Activated CD4-positive, alpha-beta T cell treated with anti-CD3 and anti-CD28 coated beads, Interleukin-2, amount 10 ng/mL, durations not matched to agents 7 days and 5 days (primary cell): ENCODE measurements at places on chromosomes 6 and 20. TPM values are rescaled to one million over a fixed set of nuclear protein-coding genes. Genes with fewer than 3 reads are reported as not detected.

GRCh38 chr20:41223112-41223511, 85.8 kb downstream of the PLCG1 start:
- DNase-seq = no peak
- no peak overlapping the region for H3K4me3 ChIP-seq
- peaks cover 1% of the 10 kb centered on the region for H3K4me1 ChIP-seq
- no peak overlapping the region for H3K27ac ChIP-seq
- H3K36me3 ChIP-seq = no peaks in the 10 kb centered on the region
- no peaks in the 10 kb centered on the region for H3K27me3 ChIP-seq

GRCh38 chr6:120894077-120894476, 440.2 kb downstream of the TBC1D32 start:
- H3K4me3 ChIP-seq = no peak overlapping the region
- H3K4me1 ChIP-seq = no peaks in the 10 kb centered on the region
- H3K27ac ChIP-seq = no peak overlapping the region
- H3K36me3 ChIP-seq = no peaks in the 10 kb centered on the region
- no peak for DNase-seq

- H3K4me3 ChIP-seq = no peak overlapping the region
- no peaks in the 10 kb centered on the region for H3K36me3 ChIP-seq
- DNase-seq = no peak
- no peaks in the 10 kb centered on the region for H3K4me1 ChIP-seq
- no peaks in the 10 kb centered on the region for H3K27me3 ChIP-seq
Observed at GRCh38 chr6:43968110-43968965, 158.9 kb downstream of the MRPL14 start.

GRCh38 chr20:50635676-50636600, 55.4 kb downstream of the RIPOR3 start:
- no peak overlapping the region for H3K4me3 ChIP-seq
- H3K36me3 ChIP-seq = no peaks in the 10 kb centered on the region
- no peak overlapping the region for H3K27ac ChIP-seq
- DNase-seq = peak; percentile 54

GRCh38 chr6:15953152-15953880, 175.6 kb upstream of the MYLIP start:
- no peaks in the 10 kb centered on the region for H3K36me3 ChIP-seq
- H3K27ac ChIP-seq = no peak overlapping the region
- H3K27me3 ChIP-seq = no peaks in the 10 kb centered on the region

- H3K4me3 ChIP-seq = no peak overlapping the region
- no peaks in the 10 kb centered on the region for H3K36me3 ChIP-seq
- no peak overlapping the region for H3K27ac ChIP-seq
- H3K27me3 ChIP-seq = no peaks in the 10 kb centered on the region
Observed at GRCh38 chr6:150788089-150788488, 77.4 kb upstream of the MTHFD1L start.

GRCh38 chr6:129946439-129947140, 71.8 kb upstream of the L3MBTL3 start:
- peaks cover 8% of the 10 kb centered on the region for H3K27me3 ChIP-seq
- no peaks in the 10 kb centered on the region for H3K36me3 ChIP-seq
- no peaks in the 10 kb centered on the region for H3K4me1 ChIP-seq
- DNase-seq = no peak

DNA sequence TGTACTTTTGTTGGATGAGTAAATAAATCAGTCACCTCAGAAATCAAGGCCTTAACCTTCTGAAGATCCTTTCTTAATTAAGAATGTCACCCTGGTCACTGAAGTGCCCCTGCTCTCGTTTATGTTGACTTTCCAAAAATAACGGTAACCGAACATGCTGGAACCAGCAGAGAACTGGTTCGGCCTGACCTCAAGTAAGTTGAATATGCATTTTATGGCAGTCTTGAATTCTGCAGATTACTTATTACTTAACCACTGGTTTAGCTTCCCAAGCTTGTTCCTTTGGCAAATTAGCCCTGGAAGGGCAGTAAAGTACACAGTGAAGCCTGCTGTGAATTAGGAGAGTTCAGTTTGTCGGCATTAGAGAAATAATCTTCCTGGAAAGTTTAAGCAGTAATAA, 12.2 kb downstream of the MAPRE1 start:
- H3K27ac ChIP-seq = peak overlapping the region; percentile 76
- no peak for DNase-seq
- no peaks in the 10 kb centered on the region for H3K27me3 ChIP-seq
- peaks cover 57% of the 10 kb centered on the region for H3K36me3 ChIP-seq

DNA sequence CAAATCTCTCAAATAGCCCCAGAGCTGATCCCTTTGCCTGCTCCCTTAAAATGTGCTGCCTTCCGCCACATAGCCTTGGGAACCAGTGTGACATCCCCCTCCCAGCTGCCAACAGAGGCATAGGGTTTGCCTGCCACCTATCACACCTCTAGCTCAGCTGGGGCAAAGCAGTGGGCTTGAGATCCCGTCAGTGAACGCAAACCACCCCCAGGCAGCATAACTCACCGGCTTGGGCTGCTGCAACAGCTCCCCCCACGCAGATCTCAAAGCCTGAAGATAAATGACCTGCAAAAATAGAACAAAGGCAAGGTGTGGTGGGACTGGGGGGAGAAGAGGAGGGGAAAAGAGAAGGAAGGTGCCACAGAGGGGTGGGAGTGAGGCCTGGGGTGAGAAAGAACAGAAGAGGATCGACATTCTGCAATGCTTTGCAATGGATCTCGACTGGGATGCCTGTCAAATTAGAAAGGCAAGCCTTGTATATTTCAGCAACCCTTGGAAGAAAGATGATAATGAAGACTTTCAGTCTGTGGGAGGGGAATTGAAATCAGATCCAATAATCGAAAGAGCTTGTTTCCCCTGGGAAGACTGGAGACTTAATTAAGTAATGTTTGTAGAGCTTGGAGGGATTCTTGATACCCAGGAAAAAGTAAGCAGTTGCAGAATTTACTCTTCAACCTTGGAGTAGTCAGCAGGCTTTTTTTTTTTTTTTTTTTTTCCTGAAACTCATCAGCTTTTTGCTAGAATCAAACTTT, 1.3 kb downstream of the PDYN start:
- H3K27me3 ChIP-seq = peaks cover 23% of the 10 kb centered on the region
- no peaks in the 10 kb centered on the region for H3K36me3 ChIP-seq
- no peak overlapping the region for H3K4me3 ChIP-seq
- no peak for DNase-seq

- no peak overlapping the region for H3K27ac ChIP-seq
- DNase-seq = peak; percentile 34
- H3K4me1 ChIP-seq = no peaks in the 10 kb centered on the region
- no peak overlapping the region for H3K4me3 ChIP-seq
Observed at GRCh38 chr6:152552616-152553209, 84.4 kb downstream of the SYNE1 start.

- DNase-seq = no peak
- no peak overlapping the region for H3K27ac ChIP-seq
- H3K36me3 ChIP-seq = no peaks in the 10 kb centered on the region
- H3K27me3 ChIP-seq = peaks cover 32% of the 10 kb centered on the region
Observed at GRCh38 chr20:41370176-41370575, 3.6 kb upstream of the EMILIN3 start.

- no peaks in the 10 kb centered on the region for H3K36me3 ChIP-seq
- peaks cover 23% of the 10 kb centered on the region for H3K4me1 ChIP-seq
- H3K27ac ChIP-seq = no peak overlapping the region
- no peak overlapping the region for H3K4me3 ChIP-seq
Observed at GRCh38 chr6:15879371-15880261, 216.8 kb upstream of the DTNBP1 start.

- H3K27ac ChIP-seq = no peak overlapping the region
- peaks cover 23% of the 10 kb centered on the region for H3K4me1 ChIP-seq
- DNase-seq = no peak
Observed at GRCh38 chr20:49642816-49643215, 70.9 kb downstream of the B4GALT5 start.

- peaks cover 4% of the 10 kb centered on the region for H3K27me3 ChIP-seq
- H3K4me1 ChIP-seq = no peaks in the 10 kb centered on the region
- no peak overlapping the region for H3K4me3 ChIP-seq
- no peak for DNase-seq
Observed at GRCh38 chr6:51968265-51968664, 119.1 kb downstream of the PKHD1 start.

TCF15 gene
- total RNA-seq = not detected

PRDM1 gene
- 30.8 TPM for total RNA-seq

KCNB1 gene
- total RNA-seq = 0.07 TPM

CNBD2 gene
- 5.0 TPM for total RNA-seq

SPATA25 gene
- total RNA-seq = 0.84 TPM

WDR46 gene
- total RNA-seq = 54.8 TPM

PPP1R16B gene
- 63.6 TPM for total RNA-seq

SOX4 gene
- 1.4 TPM for total RNA-seq
